Fibroblast of skin of right quadriceps (primary cell): ENCODE measurements at places on chromosomes 1 and 21.
A peak's percentile ranks its signal among the peaks of the same experiment; 100 is the strongest.

DNA sequence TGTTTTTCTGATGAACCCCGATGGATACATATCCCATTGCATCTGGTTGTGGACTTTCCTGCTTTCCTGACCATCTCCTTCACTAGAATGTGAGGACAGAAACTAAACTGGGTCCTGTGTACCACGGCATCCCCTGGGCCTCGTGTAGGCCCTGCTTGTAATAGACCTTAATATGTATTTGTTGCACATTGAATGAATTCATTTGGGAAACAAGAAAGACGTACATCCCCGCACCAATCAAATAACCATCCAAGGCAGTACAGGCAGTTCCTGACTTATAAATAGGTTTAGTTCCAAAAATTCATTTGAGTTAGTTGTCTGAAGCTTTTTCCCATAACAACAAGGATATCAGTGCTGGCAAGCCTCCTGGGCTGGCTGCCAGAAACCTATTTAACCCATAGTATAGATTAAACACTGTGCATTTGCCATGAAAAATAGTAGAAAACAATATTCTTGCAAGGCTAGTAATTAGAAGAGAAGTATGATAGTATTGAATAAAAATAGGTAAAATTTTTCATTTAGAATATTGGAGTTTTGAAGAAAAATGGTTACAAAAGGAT lies 81.8 kb upstream of the CD34 start:
- no peak for DNase-seq

GRCh38 chr1:174359454-174359805 lies 88.3 kb upstream of the GPR52 start:
- no peak for DNase-seq

- DNase-seq: no peak
These were observed 14.0 kb upstream of the WASF2 start for GRCh38 chr1:27503844-27504587.

GRCh38 chr1:109167001-109167506 lies 46.7 kb upstream of the SARS1 start:
- peak; percentile 61 for DNase-seq

DNA sequence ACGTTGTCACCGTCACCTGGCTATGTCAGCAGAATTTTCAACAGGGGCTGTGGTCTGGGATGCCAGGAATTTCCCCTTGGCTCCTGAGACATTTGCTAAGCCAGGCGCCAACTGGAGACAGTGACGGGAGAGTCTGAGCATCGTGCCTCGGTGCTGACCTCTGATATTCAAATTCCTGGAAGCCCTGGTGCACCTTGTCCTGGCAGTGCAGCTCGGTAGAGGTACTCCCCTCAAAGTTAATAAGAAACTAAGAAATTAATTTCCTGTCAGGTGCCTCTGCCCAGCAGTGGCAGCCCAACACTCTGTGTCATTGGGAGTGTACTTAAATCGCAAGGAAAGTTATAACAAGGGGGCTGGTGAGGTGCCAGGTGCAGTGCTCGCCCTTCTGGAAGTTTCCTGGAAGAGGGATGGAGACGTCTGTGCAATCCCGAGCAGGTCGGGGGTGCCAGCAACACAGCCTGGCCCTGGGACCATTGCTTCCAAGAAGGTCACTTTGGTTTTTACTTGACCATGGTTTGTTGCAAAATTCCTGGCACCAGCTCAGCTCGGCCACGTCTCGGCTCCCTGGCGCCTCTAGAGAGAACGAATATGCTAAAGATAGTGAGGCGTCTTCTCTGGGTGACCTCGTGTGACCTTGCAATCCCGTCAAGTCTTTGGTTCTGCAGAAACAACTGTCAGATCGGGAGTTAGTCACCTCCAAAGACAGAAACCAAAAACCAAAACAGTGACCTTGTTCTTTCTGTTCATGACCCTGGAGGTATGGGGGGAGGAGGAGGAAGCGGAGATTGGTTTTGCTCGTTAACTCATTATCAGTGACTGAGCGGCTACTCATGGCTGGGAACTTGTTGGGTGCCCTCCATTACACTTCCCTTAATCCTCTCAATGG lies 149.5 kb upstream of the VAMP3 start:
- no peak for DNase-seq

- DNase-seq: peak; percentile 94
These were observed 59.4 kb downstream of the SLC30A7 start for GRCh38 chr1:100955322-100955721.

DNA sequence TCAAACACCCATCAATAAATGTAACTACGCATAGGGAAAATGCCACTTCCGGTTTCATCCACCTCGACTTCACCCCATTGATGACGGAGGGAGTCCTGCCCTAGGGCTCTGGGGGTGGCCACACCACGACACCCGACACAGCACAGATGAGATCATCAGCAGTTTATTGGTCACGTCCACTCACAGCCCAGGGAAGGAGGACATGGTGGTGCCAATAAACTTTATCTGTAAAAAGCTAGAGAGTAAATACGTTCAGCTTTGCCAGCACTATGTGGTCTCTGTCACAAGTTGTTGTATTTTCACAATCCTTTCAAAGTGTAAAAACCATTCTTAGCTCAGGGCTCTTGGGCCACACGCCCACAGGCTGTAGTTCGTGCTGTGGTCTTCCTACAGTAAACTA lies 16.3 kb downstream of the SETD4 start:
- DNase-seq: no peak

- DNase-seq: no peak
These were observed 6.4 kb upstream of the C1orf21 start for GRCh38 chr1:184380468-184380867.

GRCh38 chr1:79441238-79441637 lies 434.7 kb upstream of the ADGRL4 start:
- no peak for DNase-seq

GRCh38 chr1:59596432-59596831 lies 218.3 kb upstream of the HOOK1 start:
- peak; percentile 64 for DNase-seq

GRCh38 chr1:219119839-219120238 lies 53.8 kb upstream of the LYPLAL1 start:
- DNase-seq: peak; percentile 32

DNA sequence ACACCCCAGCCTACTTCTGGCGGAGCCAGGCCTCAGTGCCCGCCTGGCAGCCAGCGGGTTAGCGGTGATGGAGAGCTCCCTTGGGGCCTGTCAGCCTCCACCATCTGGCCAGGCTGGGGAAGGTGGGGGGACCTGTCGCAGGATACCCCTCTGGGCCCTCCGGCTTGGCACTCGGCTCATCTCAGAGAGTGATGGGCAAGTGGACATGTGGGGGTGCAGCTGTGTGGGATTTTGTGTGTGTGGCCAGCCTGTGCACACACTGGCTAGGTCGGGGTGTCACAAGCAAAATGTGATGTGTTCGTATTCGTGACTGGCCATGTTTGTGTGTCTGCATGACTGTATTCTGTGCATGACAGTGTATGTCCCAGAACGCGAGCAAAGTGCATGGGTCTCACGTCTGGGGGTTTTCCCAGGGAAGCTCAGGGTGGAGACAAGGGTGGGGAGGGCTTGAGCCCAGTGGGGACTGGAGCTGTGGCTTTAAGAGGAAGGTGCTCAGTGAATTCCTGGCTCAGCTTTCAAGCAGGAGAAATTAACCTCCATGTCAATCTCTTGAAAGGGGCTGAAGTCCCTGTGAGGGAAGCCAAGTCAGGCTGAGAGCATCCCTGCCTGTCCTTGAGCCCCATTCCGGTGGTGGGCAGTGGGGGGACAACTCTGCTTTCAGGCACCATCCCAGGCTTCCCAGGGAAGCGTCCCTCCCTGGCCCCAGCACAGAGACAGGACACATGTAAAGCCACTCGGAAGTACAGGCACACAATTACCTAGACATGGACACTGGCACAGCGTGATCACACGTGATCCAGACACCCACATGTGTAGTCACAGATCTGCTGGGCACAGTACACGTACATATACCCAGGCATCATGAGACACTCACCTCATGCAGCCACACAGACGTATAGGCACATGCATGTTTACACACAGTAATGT lies 21.1 kb upstream of the ADGRB2 start:
- DNase-seq: no peak

DNA sequence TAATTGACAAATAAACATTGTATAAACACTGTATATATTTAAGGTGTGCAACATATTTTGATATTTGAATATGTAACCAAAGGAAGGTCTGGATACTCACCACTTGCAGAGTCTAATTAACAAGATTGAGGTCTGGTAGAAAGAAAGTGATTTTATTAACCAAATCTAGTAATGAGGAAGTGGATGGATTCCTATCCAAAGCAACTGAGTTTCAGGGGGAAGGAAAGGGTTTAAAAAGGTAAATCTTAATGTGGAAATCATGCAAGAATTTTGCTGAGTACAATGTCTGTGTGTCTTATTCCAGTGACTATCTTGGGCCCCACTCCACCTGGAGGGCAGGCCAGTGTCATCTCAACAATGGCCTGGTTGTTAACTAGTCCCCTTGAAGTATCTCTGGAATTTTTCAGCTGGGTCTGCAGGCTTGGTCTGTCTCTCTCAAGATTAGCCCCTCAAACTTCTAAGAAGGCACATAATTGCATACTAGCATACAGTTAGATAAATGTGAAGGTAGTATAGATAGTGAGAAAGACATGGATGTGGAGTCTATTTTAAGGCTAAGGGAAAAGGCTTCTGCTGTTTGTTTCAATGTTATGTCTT lies 262.7 kb upstream of the RGS18 start:
- no peak for DNase-seq

DNA sequence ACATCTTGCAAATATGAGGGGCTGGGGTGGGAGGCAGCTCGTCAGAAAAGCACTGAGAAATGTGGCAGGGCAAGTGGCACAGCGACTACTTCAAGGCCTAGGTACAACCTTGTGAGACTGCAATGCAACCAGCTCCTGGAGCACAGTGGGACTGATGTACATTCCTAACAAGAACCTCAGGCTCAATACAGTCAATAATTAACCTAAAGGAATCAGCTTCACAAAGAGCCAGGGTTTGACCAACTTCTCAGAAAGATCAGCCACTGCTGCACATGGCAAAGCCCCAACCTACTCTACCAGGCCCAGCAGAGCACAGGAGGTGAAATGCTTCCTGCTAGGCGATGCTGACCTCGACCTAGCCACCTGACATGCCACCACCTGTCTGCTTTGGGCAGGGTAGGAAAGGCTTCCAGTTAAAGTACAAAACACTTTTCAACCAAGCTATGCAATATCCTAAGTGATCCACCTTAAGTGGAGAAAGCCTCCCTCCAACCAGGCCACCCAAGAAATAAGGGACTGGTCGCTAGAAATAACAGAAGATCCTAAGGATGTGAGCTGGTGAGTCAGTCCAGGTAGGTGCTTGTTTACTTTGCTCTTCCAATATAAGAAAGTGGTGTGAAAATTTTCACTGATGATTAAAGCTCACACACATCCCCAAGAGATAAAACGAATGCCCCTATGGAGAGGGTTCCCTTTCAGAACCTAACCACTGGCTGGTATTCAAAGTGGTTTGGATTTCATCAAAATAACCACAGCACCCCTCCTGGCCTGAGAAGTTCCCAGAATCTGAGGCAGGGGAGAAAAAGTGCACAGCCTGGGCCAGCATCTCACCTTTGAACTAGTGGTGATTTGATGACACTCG lies 2.1 kb downstream of the RIPK4 start:
- no peak for DNase-seq

GRCh38 chr21:33769057-33769456 lies 126.8 kb downstream of the ITSN1 start:
- DNase-seq: no peak

GRCh38 chr21:43899307-43900077 lies 34.5 kb downstream of the AGPAT3 start:
- DNase-seq: no peak

DNA sequence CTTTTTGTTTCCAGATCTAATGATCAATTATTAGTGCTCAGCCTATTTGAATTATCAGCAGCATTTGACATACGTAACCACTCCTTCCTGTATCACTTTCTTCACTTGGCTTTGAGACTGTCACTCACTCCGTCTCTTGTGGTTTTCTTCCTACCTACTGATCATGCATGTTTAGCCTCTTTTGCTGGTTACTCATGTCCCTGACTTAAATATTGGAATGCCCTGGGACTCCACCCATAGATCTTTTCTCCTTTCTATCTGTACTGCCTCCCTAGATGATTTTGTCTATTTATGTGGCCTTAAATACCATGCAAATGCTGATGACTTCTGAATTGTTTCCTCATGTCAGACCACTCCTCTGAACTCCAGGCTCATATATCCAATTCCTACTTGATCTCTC lies 57.7 kb upstream of the PDE4B start:
- DNase-seq: no peak

- no peak for DNase-seq
These were observed 922 bp downstream of the PEX11B start for GRCh38 chr1:145917595-145917994.

GRCh38 chr1:152191711-152192110 lies 32.3 kb downstream of the HRNR start:
- DNase-seq: no peak

GRCh38 chr1:37794372-37795339 lies 1.0 kb downstream of the MANEAL start:
- DNase-seq: no peak

DNA sequence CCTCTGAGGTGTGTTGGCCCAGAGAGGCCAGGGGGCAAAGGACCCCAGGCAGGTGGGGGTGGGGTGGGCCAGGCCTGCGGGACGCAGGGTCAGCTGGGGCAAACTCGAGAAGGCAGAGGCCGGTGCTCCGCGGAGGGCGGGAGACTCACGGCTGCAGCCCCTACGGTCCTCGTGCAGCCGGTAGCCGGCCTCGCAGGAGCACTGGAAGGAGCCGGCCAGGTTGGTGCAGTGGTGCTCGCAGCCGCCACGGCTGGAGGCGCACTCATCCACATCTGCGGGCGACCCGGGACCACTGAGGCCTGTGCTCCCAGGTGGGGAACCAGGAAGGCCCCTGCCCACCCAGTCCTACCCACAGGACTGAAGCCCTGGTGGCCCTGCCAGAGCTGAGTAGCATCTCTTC lies 55.3 kb downstream of the ARHGEF16 start:
- no peak for DNase-seq

DNA sequence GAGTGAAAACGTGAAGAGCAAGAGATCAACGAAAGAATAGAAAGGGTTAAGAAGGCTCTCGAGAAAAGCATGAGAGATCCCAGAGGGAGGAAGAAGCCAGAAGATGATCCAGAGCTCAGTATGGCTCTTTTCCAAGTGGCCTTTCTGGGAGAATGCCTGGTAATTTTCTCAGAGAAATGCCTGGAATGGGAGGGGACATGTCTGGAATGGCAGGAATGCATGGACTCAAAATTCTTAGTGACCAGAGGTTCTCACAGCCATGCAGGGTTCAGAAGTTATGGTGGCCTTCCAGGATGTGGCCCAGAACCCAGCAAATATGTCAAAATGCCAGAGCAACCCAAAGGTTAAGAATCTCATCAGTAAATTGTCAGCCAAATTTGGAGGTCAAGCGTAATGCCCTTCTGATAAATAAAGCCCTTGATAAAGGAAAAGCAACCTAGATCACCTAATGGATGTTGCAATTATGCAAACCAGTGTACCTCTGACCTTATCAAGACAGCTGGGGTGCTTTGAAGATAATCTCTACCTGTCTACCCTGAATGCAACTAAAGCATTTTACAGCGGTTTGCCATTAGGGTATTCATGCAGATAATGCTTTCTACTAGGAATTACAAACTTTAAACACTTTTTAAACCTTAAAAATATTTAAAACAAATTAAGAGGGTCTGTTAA lies 53.1 kb downstream of the NBPF6 start:
- peak; percentile 79 for DNase-seq
